ENCODE measurements at places on chromosomes 16 and 17.

DNA sequence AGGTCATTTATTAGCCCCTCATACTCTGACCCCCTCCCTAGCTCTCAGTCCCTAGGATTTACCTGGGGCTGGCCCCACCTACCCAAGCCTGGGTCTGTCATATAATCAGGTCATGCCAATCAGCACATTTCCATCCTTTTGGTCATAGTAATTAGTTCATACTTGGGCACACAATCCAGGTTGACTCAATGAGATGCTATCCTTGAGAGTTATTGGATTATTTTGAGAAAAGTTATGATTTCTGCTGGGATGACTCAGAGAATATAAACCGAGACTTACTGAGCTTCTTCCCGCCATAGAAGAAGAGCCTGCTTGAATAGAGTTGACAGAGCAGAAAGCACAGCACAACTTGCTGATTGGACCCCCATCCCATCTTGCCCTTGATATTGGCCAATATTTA is 331.5 kb downstream of the CBLN1 start:
- no peak for DNase-seq

GRCh38 chr17:80104321-80104955 is 3.1 kb downstream of the GAA start:
- no peak for DNase-seq

DNA sequence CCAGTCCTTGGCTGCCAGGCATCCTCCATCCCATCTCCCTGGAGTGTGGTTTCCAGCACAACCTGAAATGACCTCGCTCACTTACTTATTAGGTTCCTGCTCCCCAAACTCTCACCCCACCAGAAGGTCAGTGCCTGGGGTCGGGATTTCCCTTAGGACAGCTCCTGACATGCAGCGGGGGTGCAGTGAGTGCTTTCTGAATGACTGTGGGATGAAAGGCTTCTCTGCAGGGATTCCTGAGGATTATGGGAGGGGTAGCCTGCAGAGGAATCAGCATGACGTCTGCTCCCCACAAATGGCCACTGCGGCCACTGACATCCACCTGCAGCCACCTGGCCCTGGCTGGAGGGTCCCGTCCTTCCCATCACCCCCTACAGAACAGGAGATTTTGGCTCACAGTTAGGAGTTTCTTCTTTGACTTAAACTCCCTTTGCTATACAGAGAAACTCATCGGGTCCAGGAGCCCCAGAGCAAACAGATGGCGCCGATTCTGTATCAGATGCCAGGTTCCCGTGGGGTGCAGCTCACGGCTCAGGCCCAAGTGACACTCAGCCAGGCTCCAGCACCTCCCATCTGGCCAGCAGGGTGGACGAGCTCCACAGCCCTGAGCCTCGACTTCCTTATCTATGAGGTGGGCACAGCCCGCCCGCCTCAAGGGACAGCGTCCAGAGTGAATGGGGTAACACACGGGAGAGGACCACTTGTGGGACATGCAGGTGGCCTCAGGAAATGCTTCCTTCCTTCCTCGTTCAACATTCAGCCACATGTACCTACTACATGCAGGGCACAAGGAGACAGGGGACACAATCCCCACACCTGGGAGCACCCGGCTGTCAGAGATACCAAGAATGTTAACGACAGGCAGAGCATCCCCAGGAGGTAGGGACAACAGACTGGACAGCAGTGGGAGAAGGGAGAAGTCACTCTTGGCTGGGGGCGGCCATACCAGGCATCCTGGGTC is 69.8 kb downstream of the RMI2 start:
- no peak for DNase-seq

DNA sequence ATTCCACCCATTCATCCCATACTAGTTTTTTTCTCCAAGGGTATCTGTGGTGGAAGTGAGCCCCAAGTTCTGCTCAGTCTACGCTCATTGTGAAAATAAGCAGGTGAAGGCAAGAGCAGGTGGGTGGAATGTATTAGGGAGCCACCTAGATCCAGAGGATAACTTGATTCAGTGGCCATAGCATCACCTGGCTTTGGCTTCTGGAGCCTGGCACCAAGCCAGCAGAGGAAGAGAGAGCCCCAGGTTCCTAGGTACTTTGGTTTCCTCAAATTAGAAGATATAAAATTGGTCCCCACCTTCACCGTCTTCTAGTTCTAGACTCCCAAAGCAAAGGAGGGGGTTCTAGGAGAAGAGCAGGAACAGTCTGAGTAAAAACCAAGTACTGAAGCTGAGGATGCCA is 4.1 kb downstream of the FXR2 start:
- no peak for DNase-seq

DNA sequence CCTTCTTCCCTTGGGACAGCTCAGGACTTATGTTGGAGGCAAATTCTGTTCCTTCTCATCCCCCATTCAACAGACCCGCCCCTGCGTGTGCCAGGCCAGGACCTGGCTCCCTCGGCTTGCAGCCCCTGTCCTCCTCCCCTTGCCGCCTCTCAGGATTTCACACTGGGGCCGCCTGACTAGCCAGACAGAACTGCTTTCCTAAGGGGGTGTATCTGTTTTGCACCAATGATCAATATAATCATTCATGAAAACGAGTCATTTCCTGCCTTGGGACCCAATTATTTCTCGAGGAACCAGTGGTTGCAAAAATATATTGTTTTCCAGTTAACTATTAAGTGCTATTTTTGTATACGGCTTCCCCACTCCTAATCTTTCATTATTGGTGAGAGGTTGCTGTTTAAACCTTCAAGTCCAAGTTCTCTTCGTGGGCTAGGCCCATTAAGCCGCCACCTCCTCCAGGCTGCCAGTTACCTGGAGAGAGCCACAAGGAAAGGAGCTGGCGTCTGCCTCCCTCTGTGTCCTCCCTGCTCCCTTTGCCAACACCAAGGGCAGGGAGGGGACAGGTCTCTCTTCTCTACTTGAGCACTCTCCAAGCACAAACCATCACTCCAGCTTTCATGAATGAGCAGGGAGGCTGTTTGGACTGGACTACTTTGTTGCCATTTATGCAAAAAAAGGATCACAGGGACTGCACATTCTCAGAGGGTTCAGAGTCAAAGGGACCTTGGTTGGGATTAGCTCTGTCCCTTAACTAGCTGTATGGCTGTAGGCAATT is 8.9 kb downstream of the DCAKD start:
- no peak for DNase-seq

- DNase-seq: no peak
Measured at GRCh38 chr16:12288537-12289174, 312.1 kb downstream of the SNX29 start.

- no peak for DNase-seq
Measured at GRCh38 chr16:64370112-64370511, 751.8 kb downstream of the CDH11 start.

- DNase-seq: no peak
Measured at GRCh38 chr16:10828851-10829366, 10.3 kb upstream of the TVP23A start.

- no peak for DNase-seq
Measured at GRCh38 chr17:81117672-81118198, 47.6 kb upstream of the PVALEF start.

DNA sequence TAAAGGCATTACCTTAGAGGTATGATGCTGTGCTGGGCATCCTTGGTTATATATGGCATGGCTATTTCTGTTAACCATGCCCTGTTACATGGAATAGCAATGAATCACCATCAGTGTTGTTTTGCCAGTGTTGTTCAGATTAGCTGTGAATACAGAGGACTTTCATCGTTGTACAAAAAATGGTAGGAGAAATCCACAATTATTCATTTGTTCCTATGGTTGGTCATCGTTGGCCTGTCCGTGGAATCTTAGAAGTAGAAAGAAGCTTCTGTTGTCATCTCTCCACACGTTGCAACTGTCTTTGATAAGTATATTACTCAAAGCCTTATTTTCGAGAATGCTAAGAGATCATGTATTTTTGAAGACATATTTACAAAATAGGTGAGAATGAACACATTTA is 114.3 kb upstream of the CACNG5 start:
- no peak for DNase-seq

- DNase-seq: no peak
Measured at GRCh38 chr16:85417156-85417860, 195.8 kb upstream of the GSE1 start.

- no peak for DNase-seq
Measured at GRCh38 chr16:20051611-20052010, 22.1 kb downstream of the GPR139 start.

DNA sequence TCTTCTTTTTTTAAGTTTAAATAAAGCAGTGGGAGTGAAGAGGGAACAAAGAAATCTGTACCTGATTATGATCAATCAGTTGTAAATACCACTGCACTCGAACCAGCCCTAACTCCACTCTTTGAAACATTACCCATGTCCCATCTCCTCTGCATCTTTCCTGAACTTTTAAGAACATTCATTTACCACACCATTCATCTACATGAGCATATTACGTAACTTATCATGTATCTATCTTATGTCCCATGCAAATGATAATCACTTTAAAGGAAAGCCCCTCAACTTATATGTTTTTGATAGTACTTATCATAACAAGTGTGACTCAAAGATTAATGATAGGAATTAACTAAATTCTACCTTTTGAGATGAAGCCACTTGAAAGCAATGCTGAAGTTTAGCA is 10.7 kb upstream of the BRIP1 start:
- DNase-seq: no peak

DNA sequence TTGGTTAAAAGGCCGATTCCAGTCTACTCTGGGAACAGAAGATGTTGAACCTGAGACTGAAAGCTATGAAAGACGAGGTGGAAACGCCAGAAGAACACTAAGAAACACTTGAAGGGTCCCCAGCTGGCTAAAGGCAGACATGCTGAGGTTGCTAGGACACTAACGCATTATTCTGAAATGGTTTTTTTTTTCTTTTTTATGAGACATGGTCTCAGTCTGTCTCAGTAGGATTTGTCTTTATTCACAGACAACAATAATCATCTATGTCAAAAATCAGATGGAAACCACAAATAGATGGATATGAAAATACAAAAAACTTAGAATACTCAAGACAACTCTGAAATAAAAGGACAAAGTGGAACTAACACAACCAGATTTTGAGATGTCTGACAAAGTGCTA is 35.0 kb upstream of the RASD1 start:
- no peak for DNase-seq

GRCh38 chr17:10629706-10630105 is 27.4 kb downstream of the MYH3 start:
- DNase-seq: no peak

DNA sequence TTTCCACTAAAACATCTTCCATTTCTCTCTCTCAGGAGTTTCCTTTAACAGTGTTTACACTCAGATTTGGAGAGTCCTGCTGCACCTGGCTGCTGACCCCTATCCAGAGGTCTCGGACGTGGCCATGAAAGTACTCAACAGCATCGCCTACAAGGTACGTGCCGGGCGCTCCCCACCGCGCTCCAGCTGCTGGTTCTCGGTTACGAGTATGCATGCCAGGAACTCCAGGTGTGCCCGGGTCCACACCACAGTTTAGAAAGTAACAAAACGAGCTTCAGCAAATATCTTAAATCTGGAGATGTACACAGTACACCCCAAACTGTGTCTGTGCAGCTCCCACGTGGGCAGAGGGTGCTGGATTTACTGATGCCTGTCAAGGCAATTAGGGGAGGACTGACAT is 82.9 kb upstream of the CHMP6 start:
- DNase-seq: no peak

- no peak for DNase-seq
Measured at GRCh38 chr16:3214904-3215600, 19.9 kb downstream of the ZNF200 start.

- DNase-seq: no peak
Measured at GRCh38 chr17:74898376-74898946, 5.0 kb upstream of the FADS6 start.

DNA sequence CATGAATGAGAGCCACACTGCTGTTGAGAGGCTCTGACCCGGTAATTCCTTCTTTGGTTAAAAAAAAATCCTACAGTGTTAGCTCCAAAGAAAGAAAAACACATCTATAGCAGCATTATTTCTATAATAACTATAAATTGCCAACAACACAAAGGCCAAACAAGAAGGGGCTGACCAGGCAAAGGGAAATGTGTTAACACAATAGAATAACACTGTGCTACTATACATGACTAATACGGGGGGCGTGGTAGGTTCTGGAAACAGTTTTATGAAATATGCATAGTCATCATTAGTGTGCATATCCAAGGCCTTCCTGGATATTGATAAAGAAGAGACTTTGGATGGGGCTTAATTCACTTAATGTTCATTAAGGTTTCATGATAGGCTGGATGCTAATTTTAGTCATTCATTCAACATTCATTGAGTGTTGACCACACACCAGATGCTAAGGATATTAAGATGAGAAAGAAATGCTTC is 50.0 kb upstream of the CCL1 start:
- DNase-seq: no peak

- DNase-seq: no peak
Measured at GRCh38 chr16:57316390-57317017, 32.0 kb upstream of the PLLP start.

DNA sequence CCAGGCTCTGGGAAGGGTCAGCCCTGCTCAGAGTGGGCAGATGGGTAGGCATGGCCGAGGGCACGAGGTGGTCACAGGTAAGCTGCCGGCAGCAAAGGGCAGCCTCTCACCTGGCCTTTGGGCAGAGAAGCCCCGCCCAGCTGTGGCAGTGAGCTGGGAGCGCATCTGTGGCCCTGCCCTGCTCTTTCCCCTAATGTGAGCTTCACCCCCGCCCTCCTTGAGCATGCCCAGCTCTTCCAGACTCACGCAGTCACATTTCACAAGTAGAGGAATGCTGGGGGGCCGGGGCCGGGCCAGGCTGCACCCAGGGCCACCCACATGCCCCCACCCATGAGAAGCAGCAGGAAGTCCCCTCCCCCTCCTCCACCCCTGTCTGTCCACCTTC is 40.7 kb upstream of the SLC38A10 start:
- no peak for DNase-seq
